Hematopoietic multipotent progenitor cell treated with erythropoietin and hydrocortisone succinate and interleukin-3 and kit ligand, for 8 days (in vitro differentiated cells): ENCODE measurements at places on chromosomes 4 and X.
A peak's percentile ranks its signal among the peaks of the same experiment; 100 is the strongest.

DNA sequence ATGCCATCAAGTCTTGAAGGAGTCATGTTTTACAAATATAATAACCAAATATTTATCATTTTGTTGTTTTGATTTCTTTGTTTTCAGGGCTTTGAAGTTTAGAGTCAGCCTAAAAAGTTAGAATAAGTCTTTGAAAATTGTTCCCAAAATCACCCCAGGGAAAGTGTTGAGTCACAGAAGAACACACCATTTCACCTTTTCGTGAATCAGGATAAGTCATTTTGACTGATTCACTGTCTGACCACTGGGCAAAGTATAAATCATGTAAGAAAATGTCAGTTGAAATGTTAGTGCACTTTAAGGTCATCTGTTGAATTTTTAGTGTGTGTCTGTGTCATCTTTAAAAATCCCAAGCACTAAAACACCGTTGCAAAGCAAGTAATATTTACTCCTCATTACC lies 1320.1 kb downstream of the RPA4 start:
- DNase-seq, result no peak

DNA sequence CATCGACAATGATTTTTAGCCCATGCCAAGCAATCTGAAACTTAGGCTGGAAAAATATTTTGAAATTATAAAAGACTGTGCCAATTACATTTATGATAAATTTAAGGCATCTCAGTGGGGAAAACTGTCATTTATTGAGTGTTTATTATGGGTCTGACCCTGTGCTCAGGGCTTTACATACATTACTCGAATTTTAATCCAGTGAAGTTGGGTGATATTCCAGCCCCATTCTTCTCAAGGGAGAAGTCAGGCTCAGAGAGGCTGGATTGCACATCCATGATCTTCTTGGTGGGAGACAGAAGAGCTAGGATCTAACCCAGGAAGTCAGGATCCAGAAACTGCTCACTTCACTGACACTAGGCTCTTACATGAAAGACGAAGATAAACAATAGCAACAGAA lies 260.8 kb downstream of the QDPR start:
- no peak for DNase-seq

DNA sequence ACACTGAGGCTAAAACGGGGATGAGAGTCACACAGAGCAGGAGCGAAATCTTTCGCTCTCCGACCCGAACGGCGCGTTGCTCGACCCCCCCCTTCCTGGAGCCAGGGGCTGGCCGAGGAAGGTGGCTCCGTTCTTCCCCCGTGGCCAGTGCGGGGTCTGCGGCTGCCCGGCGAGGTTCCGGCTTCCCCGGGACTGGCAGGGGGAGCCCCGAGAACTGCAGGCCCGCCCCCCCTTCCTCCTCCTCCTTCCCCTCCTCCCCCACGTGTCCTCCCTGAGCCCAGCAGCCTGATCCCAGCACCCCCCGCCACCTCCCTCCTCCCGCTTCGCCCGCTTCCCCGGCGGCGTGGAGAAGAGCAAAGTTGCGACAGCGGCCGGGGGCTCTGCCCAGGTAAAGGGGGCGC lies 2.4 kb upstream of the BCORL1 start:
- no peak for DNase-seq

- no peak for DNase-seq
These were observed 46.4 kb downstream of the SLC16A2 start for GRCh38 chrX:74467656-74468055.

GRCh38 chrX:111100191-111100590 lies 4.2 kb downstream of the PAK3 start:
- DNase-seq, result peak; percentile 47

- peak; percentile 58 for DNase-seq
These were observed 54.5 kb upstream of the BCOR start for GRCh38 chrX:40152173-40152711.

GRCh38 chr4:35970366-35970960 lies 273.9 kb downstream of the ARAP2 start:
- no peak for DNase-seq

GRCh38 chrX:7235071-7235470 lies 87.1 kb upstream of the PUDP start:
- no peak for DNase-seq

- DNase-seq, result no peak
These were observed 35.3 kb downstream of the HCCS start for GRCh38 chrX:11146411-11146810.

- peak; percentile 33 for DNase-seq
These were observed 764 bp upstream of the MTHFD2L start for GRCh38 chr4:74157154-74157553.

GRCh38 chr4:110188113-110188512 lies 10.3 kb downstream of the ELOVL6 start:
- no peak for DNase-seq

- peak; percentile 9 for DNase-seq
These were observed 3.2 kb downstream of the TAPT1 start for GRCh38 chr4:16222957-16223527.

DNA sequence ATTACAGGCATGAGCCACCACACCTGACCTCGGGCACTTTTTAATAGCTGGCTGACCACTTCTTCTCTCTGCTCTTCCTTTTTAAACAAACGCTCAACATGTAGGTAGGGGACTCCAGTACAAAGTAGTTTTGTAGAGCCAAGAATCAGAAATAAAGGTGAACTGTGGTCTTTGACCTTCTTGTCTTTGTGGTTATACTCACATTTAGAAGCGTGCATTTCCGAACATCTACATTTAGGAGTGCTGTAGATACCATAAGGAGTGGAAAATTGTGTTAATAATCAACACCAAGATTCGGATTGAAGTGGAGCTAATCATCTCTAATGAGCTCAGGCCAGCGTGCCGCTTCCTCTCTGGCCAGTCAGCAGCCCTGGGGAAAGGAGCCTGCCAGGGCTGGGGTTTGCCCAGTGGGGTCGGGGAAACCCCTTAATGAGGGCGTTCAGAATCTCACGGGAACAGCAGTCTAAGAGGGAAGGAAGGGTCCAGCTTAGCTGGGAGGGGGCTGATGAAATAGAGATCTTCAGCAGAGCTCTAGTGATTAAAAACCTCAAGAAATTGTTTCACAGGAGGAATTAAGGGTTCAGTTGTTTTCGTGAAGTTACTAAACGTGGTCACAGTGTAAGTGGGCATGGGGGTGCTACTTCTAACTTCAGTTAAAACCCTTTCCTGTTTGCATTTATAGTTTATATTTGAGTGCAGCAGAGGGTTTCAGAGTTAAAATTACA lies 81.2 kb downstream of the GAB1 start:
- no peak for DNase-seq

DNA sequence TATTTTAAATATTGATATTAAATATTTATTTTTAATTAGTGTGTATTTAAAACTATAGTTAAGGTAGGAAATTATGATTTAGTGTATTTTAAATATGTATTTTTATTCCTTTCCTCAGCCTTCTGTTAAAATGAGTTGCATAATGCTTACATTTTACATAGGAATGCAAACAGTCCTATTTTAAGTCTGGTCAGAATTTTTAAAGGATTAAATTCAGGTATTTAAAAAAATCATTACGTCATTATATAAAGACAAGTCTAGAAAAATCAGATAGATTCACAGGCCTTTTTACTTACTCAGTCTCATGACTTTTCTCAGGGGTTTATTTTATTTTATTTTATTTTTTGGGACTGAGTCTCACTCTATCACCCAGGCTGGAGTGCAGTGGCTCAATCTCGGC lies 50.4 kb upstream of the RPA4 start:
- no peak for DNase-seq

GRCh38 chr4:40583850-40584439 lies 45.7 kb downstream of the RBM47 start:
- no peak for DNase-seq

DNA sequence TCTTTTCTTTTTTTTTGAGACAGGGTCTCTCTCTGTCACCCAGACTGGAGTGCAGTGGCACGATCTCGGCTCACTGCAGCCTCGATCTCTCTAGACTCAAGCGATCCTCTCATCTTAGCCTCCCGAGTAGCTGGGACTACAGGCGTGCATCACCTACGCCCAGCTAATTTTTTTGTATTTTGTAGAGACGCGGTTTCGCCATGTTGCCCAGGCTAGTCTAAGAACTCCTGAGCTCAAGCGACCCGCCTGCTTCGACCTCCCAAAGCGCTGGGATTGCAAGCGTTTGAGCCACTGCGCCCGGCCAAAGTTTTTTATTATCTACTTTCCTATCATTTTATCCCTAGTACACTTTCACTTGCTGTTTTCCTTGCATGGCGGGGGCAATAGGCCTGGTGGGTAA lies 1.4 kb downstream of the UBA6 start:
- DNase-seq, result no peak

DNA sequence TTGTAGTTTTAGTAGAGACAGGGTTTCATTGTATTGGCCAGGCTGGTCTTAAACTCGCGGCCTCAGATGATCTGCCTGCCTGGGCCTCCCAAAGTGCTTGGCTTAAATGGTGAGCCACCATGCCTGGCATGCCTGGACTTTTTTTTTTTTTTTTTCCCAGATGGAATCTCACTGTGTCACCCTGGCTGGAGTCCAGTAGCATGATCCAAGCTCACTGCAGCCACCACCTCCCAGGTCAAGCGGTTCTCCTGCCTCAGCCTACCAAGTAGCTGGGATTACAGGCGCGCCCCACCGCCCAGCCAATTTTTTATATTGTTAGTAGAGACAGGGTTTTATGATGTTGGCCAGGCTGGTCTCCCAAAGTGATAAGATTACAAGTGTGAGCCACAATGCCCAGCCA lies 8.4 kb downstream of the UBE2K start:
- DNase-seq, result no peak

DNA sequence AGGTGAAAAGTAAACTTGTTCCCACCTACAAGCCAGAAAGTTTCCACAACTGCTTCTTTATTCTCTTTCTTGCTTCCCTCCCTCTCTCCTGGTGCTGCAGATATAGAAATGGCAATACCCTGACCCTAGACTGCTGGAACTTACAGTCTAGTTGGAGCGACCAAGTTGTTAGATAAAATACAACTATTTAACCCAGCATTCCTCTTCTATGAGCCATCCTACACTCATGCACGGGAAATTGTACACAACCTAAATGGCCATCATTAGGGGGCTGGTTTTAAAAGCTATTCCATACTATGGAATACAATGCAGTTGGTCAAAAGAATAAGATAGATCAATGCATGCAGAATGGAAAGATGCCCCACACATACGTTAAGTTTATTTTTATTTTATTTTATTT lies 41.1 kb downstream of the PJA1 start:
- no peak for DNase-seq

DNA sequence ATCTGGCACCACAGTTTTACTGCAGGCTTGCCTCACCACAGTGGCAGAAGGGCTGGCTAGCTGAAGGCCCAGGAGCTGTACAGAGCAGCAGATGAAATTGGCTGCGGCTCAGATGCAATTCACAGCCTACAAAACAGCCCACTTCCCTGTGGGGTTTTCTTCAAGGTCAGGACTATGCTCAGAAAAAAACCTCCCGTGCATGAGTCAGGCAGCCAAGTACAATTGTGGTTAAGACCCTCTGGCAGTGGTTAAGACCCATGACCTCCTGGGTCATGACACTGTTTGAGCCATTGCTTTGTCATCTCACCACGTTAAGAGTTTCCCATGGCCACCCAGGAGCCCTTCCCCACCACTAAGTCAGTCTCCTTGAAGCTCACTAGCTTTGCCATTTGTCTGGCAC lies 276.3 kb downstream of the HNRNPD start:
- no peak for DNase-seq

DNA sequence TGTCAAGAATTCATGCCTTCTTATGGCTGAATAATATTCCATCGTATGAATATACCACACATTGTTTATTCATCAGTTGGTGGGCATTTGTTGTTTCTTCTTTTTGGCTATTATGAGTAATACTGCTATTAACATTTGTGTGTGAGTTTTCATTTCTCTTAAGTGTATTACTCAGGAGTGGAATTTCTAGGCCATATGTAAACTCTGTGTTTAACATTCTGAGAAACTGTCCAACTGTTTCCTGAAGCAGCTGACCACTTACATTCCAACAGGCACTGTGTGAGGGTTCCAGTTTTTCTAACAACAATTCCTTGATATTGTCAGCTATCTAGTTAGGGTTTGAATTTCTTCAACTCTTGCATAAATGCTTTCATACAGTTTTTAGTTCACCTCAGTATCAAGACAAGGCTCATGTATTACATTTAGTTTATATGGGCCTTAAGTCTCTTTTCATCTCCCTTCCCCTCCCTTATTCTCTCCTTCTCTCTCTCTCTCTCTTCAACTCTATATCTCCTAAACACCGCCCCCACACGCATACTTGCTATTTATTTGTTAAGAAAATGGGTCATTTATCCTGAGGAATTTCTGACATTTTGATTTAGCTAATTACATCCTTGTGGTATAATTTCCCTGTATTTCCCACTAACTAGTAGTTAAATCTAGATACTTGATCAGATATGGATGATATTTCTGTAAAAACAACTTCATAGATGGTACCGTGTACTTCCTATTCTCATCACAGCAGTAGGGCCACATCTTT lies 77.4 kb downstream of the WDR19 start:
- DNase-seq, result no peak

DNA sequence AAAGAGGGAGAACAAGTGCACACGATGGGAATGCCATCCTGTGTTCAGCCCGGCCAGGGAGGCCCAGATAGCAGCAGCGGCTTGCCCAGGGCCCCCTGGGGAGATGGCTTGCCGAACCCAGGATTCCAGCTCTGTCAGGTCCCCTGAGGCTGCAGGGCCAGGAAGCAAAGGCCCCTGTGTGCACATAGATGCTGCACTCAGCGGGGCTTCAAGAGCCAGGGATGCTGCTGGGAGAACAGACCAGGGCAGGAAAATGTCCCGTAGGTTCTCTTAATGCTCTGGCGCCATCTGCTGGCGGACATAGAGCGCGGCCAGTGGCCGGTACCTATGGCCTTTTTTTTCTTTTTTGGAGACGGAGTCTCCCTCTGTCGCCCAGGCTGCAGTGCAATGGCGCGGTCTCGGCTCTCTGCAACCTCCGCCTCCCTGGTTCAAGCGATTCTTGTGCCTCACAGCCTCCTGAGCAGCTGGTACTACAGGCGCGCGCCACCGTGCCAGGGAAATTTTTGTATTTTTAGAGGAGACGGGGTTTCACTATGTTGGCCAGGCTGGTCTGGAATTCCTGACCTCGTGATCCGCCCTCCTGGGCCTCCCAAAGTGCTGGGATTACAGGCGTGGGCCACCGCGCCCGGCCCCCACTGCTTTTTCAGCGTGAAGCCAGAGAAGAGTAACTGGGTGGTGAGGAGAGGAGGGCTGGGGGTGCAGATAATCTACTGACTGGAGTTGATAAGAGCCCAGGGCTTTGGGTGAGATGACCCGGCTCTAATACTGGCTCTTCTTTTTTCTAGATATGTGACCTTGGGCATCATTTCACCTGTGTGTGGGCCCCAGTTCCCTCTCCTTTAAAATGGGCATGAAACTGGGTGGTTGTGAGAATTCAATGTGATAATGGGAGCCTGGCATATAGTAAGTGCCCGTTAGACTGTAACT lies 22.5 kb downstream of the MED28 start:
- peak; percentile 82 for DNase-seq

GRCh38 chr4:160836431-160836830 lies 1327.4 kb downstream of the FSTL5 start:
- DNase-seq, result no peak

DNA sequence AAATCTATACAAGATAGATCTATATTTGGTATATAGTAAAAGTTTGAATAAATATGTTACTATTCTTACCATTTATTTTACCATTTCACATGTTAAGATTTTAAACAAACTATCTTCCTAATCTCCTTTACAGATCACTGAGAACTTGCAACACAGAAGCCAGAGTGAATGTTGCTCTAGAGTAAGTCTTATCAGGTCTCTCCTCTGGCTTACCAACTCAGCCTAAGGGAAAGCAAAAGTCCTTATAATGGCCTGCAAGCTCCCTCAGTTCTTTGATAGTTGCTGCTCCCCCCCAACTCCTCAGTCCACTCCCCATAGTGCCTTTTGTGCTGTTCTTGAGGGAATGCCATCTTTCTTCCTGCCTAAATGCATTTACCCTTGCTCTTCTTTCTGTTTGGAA lies 25.7 kb upstream of the SLC7A11 start:
- no peak for DNase-seq

- DNase-seq, result no peak
These were observed 8.9 kb upstream of the PHKA2 start for GRCh38 chrX:18992829-18993228.
